Thoracic aorta (tissue), 2 donors: ENCODE measurements at places on chromosomes 16 and 17.

DNA sequence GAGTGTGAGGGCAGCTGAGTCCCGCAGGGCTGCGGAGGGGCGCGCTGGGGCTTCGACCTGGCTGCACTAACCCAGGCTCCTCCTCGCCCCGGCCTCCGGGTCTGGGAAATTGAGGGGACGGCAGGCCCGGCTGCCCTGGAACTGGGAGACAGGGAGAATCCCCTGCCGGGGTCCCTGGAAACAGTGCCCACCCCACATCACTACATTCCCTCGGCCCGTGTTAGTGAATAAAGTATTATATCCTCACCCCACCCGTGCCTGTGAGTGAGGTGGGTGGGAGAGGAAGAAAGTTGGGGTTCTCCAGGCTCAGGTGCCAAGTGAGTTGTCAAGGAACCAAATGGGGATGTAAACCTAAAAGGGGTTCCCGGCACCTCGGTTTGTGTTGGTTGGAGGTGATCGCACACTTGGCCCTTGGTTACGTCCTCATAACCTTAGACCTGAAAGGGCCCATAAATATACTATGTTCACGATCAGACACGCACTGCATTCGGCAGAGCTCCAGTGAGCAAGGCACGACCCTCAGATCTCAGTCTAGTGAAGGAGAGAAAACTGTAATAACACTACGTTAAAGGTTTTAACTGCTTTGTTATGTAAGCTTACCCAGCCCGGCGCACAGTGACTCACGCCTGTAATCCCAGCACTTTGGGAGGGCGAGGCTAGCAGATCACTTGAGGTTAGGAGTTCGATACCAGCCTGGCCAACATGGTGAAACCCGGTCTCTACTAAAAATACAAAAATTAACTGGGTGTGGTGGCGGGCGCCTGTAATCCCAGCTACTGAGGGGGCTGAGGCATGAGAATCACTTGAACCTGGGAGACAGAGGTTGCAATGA lies 11.2 kb downstream of the ZNF771 start:
- DNase-seq = no peak

DNA sequence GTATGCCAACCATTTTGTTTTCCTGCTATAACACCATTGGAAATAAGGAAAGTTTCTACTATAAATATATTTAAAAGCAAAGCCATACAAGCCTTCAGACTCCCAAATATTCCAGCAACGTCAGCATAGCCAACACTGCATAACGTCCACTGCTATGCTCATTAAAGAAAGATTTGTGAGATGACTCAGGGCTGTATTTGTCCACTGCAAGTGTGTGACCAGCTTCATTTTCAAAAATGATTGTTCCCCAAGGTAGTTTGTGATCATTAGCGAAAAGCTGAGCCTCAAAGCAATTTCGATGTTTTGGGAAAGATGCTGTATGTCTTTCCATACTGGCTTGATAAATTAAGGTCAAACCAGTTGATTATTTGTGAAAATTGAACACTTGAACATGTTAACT lies 14.9 kb upstream of the CCDC182 start:
- no peak for DNase-seq

DNA sequence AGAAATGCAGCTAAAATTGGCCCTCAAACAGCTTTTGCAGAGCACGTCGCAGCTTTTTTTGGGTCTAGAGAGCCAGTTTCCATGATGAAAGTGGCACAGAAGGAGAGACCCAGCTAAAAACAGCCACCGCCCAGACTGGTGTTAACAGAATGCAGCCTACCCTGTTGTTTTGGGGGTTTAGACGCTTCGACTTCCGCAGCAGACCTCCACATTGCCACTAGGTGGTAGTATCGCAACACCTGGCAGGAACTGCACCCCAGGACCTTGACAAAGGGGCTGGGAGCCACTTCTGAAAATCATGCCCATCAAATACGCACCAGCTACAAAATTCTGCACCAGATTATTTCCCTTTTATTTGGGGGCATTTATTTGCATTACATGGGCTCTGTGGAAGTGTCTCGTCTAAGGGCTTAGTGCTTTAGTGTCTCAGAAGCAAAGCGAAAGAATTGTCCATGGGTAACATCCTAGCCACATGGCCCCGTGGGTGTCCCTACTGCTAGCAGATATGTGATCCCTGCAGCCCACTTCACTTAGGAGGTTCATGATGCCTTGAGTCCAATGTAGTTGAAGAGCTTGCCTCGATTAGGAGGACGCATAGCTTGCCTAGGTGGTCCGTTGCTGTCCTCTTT lies 167.1 kb downstream of the HAPSTR1 start:
- DNase-seq = no peak

DNA sequence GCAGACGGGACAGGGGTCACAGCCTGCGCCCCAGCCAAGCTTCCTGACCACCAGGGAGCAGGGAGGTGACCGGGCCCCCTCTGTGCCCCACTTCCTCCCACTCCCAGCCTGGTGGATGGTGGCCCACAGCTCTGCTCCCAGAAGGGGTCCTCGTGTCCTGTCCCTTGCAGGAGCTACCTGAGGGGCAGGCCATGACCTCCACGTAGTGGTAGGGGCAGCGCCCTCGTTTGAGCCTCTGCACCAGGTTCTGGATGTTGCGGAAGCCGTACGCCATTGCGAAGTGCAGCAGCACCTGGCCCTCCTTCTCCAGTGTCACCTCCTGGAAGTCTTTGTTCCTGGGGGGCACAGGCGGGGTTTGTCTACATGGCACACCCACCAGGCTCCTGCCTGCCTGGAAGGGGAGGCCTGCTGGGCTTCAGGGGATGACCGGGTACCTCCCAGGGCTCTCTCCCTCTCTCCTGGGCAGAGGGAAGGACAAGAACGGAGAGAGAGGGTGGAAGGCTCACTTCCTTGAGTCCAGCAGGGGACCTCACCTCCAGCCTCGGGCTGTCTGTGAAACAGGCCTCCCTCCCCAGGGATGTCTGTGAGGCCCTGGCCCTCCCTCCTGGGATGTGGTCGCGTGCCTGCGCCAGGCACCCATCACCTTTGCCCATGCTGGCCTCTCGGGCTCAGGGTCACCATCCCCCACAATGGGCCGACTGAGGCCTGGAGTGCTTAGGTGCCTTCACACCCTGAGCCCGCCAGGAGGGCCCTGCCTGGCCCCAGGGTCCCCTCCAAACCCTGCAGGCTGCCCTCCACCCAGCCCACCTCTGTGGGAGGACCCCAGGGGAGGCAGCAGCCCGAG lies 4.0 kb downstream of the HAGHL start:
- no peak for DNase-seq

DNA sequence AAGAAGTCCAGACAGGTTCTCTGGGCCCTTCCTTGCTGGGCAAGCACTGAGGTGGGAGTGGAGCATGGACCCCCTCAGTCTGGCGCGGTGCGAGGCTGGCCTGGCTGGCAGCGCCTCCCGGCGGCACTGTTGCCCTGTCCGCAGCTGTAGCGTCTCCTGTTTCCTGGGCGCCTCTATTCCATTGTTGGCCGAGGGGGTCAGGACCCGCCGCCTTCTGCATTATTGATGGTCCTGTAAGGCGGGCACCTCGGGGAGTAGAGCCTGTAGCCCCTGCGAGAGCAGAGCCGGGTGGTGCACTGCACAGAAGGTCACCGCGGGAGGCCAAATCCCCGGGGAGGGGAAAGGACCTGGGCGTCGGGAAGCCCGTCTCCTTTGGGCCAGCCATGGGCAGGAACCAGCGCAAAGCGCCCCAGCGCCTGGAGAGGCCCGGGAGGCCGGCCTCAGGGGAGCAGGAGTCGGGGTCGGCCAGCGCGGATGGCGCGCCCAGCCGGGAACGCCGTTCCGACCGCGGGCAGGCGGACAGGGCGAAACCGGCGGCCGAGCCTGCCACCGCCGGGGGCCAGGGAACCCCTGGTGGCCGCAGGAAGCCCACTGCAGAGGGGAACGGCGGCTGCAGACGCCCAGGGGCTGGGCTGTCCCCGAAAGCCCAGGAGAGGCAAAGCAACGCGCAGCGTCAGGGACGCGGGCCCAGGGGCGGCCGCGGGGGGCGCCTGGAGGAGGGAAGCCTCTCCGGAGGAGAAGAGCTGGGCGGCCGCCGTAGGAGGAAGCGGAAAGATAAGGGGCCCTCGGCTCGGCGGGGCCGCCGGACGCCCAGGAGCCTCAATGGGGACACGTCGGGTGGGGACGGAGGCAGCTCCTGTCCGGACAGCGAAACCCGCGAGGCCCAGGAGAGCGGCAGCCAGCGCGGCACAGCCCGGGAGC lies at the start of gene MYO15B:
Gene MYO15B, plus strand, starts transcription at position 126 of the 921 bp plus-strand sequence. Its CDS starts 258 bp downstream, at position 384.
- no peak for DNase-seq

GRCh38 chr17:80393961-80394360 lies 21.0 kb upstream of the ENDOV start:
- no peak for DNase-seq

GRCh38 chr17:4722678-4723240 lies 8.5 kb upstream of the MED11 start:
- DNase-seq = no peak
